Smooth muscle cell of bladder (primary cell): ENCODE measurements at places on chromosomes 12 and 14. TPM values are rescaled to one million over a fixed set of nuclear protein-coding genes. Genes with fewer than 3 reads are reported as not detected.

Gene KRT5
- 1.3 and 2.3 TPM in 2 replicates for total RNA-seq

Gene FGD4
- 6.0 and 8.8 TPM in 2 replicates for total RNA-seq

Gene NKX2-1
- not detected in 2 replicates for total RNA-seq

Gene LRRC74A
- total RNA-seq: not detected in 2 replicates

Gene CLEC4D
- not detected in 2 replicates for total RNA-seq

Gene KLRK1
- total RNA-seq: not detected in 2 replicates

Gene LHX5
- total RNA-seq: not detected in 2 replicates

Gene CCDC184
- total RNA-seq: 0.43 and 0.83 TPM in 2 replicates

Gene CHGA
- total RNA-seq: not detected in 2 replicates

Gene ANKS1B
- 0.37 and 0.43 TPM in 2 replicates for total RNA-seq

Gene SLC2A14
- total RNA-seq: not detected in 2 replicates

Gene RNF212B
- not detected in 2 replicates for total RNA-seq

Gene TBK1
- total RNA-seq: 28.7 and 36.5 TPM in 2 replicates

Gene KSR2
- total RNA-seq: not detected in 2 replicates

Gene HOXC9
- total RNA-seq: 0.28 and 0.57 TPM in 2 replicates

Gene ZNF26
- total RNA-seq: 8.2 and 11.1 TPM in 2 replicates

Gene VDR
- 7.8 and 8.1 TPM in 2 replicates for total RNA-seq

Gene AICDA
- not detected in 2 replicates for total RNA-seq

Gene KRT72
- not detected in 2 replicates for total RNA-seq

Gene HCAR2
- total RNA-seq: 0.14 TPM in 1 of 2 replicates, not detected in the other

Gene DBX2
- total RNA-seq: not detected in 2 replicates
